ENCODE measurements at places on chromosomes 7 and 10.

- no peak for DNase-seq
Observed at GRCh38 chr7:6218329-6218728, 54.1 kb downstream of the CYTH3 start.

DNA sequence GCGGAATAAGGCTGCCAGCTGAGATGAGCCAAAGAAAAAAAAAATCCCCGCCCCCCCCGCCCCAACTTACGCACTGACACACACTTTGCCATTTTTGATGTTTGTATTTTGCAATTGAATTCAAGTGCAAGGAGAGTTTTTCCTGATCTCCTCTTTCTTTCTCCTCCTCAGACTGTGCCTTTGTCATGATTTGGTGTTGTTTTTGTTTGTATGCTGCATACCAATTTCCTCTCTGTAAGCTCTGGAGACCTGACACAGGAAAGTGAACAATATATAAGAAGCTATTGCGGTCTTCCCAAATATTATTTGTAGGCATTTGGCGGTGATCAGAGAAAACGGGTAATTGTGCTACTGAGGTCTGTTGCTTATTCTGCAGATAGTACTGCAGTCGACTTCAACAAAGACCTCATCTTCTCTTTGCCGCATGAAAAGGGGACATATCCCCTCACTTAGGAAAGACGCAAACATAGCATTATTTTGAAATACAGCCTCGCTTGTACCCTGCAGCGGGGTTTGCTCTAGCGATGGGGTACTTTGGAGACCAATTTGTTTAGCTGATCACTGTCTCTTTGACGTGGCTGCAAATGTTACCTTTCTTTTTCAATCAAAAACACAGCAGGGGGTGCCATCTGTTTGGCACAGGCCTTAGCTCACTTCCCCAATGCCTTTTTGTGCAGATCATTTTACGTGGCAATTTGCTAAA is 206.6 kb downstream of the SKAP2 start:
- DNase-seq = no peak

DNA sequence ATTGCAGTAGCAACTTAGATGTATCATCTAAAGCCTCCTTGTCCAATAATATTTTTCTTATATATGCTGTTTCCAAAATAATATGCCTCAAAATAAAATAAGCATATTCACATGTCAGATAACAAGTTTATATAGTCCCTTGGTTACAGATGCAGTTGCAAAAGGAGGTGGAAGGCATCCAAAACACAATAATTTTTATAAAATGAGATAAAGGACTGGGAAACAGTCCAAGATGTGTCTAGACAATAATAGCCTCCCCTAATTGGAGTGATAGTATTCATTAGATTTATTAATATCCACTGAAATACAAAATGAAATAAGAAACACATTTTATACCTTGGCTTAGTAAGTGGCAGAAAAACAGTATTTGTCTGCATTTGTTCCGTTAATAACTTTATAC is 30.3 kb downstream of the BCAP29 start:
- no peak for DNase-seq

DNA sequence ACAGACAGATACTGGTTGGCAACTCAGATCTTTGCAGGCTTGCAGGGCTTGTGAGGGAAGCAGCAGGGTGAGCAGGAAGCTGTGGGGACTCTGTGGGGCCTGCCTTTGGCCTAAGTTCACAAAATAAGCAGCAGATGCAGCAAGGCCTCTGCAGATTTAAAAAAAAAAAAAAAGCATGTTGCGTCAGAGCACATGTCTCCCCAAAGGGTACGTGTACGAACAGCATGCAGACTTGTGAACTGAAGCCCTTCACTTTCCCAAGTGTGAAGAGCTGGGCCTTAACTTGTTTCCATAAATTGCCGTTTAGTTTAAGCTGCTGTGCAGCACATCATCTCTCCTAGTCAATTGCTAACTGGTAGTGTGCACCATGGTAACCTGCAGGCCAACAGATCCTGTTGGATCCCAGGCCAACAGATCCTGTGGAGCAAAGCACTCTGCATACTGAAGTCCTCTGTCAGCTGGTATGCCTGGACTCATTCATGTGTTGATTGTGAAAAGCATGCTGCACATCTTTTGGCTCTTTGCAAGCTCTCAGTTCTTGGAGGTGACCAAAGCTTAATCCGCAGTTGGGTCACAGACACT is 10.8 kb upstream of the XPNPEP1 start:
- DNase-seq = no peak

GRCh38 chr7:1948887-1949680 is 279.0 kb downstream of the ELFN1 start:
- no peak for DNase-seq

DNA sequence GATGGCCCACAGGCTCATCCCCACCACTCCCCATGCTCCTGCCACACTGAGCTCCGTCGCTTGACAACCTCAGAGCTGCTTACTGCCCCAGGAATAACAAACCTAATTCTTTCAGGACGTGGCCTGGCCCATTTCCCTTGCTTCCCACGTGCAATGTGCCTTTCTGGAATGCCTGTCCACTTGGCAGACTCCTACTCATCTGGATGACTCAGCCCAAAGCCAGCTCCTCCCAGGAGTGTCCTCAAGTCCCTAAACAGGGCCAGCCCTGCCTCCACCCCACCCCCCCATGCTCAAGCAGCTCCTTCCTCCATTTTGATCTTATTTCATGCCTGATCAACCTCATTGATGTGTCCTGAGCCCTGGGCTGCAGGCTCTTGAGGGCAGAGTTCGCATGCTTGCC is 164.9 kb upstream of the RNF32 start:
- no peak for DNase-seq

GRCh38 chr10:55311848-55312635 is 511.0 kb upstream of the PCDH15 start:
- no peak for DNase-seq

GRCh38 chr7:157615101-157615817 is 278.5 kb downstream of the DNAJB6 start:
- DNase-seq = no peak

DNA sequence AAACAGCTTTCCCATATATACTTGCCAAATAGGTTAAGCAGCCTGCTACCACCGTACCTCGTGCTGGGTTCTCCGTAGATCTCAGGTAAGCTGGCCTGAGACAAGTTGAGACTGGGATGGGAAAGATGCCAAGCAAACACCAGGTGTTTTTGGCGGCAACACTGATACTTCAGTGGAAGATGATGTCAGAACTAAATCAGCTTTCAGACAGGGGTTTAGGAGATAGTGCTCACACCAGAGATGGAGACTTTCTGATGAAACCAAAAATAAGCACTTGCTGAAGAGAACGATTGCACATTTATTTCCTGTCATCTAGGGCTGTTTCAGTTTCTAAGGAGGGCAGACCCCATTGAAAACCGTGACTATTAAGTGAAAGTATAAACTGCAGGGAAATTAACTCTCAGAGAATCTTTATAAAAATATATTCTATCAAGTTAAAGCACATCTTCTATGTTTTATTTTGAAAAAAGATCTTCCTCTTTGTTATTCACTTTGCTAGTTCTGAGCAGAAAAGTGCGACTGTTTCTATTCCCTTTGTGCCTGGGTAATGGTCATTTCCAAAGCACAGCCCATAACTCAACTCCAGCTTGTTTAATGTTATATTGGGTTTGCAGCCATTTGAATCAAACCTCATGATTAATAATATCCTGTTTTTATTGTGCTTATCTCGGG is 149.9 kb downstream of the CPED1 start:
- no peak for DNase-seq

DNA sequence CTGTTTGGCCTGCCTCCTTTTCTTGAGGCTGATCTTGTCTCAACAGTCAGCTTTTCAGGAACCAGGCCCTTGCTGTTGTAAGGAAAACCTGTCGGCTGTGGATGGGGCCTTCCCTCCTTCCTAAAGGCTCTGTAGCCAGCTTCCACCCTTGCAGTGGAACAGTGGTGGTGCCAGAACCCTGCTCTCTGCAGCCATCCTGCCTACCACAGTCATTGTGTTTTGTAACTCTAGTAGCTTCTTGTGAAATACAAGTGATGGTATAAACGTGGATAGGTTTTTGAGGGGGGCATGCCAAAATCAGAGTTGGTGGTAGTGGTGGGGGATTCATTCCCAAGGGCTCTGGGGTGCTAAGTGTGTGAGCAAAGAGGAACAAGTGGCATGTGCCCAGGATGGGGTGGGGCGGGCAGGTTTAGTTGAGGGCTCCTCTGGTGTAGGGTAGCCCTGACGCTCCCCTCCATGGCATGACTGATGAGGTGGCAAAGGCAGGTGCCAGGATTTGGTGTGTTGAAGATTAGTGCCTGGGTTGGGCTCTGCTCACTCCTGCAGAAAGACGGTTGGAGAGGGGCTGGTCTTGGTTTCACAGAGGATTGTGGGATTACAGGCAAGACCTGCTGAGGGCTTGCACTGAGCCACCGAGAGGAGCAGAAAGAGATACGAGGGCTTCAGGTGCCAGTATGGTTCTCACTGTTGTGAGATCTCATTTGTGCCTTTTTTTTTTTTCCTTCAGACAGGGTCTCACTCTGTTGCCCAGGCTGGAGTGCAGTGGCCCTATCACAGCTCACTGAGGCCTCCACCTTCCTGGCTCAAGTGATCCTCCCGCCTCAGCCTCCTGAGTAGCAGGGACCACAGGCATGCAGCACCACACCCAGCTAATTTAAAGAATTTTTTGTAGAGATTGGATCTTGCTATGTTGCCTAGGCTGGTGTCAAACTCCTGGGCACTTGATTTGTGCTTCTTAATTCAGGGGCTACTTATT is 7.4 kb downstream of the TSPAN14 start:
- DNase-seq = no peak

- DNase-seq = no peak
Observed at GRCh38 chr7:5217851-5218331, 27.9 kb downstream of the WIPI2 start.

DNA sequence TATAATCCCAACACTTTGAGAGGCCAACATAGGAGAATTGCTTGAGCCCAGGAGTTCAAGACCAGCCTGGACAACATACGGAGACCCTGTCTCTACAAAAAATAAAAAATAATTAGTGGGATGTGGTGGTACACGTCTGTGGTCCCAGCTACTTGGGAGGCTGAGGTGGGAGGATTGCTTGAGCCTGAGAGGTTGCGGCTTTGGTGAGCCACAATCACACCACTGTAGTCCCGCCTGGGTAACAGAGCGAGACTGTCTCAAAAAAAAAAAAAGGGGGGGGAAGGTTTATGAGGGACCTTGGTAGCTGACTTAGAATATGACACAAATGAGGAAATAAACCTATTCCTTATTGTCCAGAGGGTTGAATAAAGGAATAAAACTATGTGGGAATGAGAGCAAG is 30.8 kb downstream of the SCD start:
- no peak for DNase-seq

- no peak for DNase-seq
Observed at GRCh38 chr7:130231792-130232191, 24.1 kb downstream of the SSMEM1 start.

- no peak for DNase-seq
Observed at GRCh38 chr10:12774204-12774894, 227.2 kb downstream of the CCDC3 start.

DNA sequence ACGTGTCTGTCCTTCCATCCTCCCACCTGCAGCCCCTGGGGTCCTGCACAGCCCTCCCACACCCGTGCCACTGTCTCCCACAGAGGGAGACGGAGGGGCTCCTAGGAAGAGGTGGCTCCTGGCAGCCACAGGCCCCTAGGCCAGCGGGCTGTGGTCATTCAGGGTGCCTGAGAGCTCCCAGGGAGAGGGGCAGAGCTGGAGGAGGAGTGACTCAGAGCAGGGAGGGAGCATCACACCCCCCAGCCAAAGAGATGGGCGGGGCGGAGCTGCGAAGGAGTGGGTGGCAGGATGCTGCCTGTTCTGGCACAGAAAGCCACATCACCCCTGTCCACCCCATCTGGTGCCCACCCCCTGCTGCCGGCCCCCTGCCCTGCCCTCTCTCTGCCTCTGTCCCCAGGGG is 50.5 kb downstream of the STK32C start:
- DNase-seq = no peak

DNA sequence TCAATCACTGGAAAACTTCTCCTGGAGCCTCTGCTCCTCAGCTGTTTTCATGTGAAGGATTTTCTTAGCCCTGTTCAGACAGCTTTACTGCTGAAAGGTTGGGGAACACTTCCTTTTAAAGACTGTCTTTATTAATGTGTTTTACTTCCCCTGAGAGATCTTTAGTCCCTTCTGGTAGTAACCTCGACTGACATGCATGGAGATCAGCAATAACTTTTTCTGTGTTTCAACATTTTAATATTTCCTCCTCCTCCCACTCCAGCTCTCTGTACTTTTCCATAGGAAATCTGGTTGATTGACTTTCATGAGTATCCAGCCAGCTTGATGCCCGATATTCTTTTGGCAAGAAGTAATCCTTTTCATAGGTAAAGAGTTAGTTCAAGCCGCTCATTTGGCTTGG is 62.7 kb upstream of the STRIP2 start:
- no peak for DNase-seq

GRCh38 chr7:129245533-129245932 is 20.7 kb downstream of the AHCYL2 start:
- no peak for DNase-seq

GRCh38 chr7:45978010-45978681 is 57.1 kb upstream of the IGFBP3 start:
- peak; percentile 96 for DNase-seq

GRCh38 chr7:158077934-158078910 is 509.4 kb downstream of the PTPRN2 start:
- DNase-seq = no peak

- no peak for DNase-seq
Observed at GRCh38 chr10:132626761-132627665, 89.4 kb downstream of the INPP5A start.

GRCh38 chr7:135721198-135721820 is 6.7 kb downstream of the SLC13A4 start:
- no peak for DNase-seq

- no peak for DNase-seq
Observed at GRCh38 chr10:52043811-52044210, 270.3 kb upstream of the DKK1 start.

DNA sequence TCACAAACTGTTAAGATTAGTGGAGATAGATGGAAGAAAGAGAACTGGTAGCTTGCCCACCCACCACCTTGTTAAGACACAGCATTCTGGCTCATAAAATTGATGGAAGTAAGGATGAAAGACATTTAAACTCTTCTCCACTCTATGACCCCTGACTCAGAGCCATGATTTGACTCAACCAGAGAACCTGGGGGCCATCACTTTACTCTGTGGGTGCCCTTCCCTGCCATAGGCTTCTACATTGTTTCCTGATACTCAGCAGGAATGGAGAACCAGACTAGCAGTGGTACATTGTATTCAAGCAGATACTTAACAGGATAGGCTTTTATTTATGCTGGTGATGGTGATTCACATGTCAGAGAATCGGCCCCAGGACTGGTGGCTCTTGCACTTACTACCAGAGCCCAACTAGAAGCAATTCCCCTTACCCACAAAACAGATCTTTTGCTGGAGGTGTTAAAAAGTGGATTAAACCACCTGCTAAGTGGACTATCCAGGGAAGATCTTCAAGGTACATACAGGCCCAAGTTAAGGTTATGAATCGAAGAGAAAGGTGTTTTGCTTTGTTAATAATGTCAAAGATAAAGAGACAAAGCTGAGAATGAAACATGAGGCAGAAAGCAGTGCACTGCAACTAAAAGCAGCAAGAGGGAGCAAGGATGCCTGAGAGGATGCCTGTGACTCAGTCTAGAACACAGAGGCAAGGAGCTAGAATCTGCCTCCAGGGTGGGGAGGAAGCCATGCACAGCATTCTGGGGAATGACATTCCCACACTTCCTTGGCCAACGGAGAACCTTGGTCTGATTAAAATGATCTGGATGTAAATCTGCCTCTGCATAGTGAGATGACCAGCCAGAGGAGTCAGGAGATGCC is 36.0 kb upstream of the GLI3 start:
- peak; percentile 44 for DNase-seq

- no peak for DNase-seq
Observed at GRCh38 chr7:90690159-90690858, 94.2 kb downstream of the CDK14 start.
